ENCODE measurements at places on chromosomes 4 and X. TPM values are rescaled to one million over a fixed set of nuclear protein-coding genes. Genes with fewer than 3 reads are reported as not detected.

CCDC110 gene
- total RNA-seq: 18.5 TPM

UGT2B17 gene
- 0.87 TPM for total RNA-seq

STATH gene
- not detected for total RNA-seq

NOA1 gene
- total RNA-seq: 25.1 TPM

S100G gene
- not detected for total RNA-seq

SULT1E1 gene
- not detected for total RNA-seq

HPSE gene
- 0.32 TPM for total RNA-seq

GRCh38 chr4:144461906-144462305 is 184.1 kb upstream of the HHIP start:
- DNase-seq: no peak

GRCh38 chr4:168506014-168506413 is 9.2 kb downstream of the PALLD start:
- DNase-seq: no peak

DNA sequence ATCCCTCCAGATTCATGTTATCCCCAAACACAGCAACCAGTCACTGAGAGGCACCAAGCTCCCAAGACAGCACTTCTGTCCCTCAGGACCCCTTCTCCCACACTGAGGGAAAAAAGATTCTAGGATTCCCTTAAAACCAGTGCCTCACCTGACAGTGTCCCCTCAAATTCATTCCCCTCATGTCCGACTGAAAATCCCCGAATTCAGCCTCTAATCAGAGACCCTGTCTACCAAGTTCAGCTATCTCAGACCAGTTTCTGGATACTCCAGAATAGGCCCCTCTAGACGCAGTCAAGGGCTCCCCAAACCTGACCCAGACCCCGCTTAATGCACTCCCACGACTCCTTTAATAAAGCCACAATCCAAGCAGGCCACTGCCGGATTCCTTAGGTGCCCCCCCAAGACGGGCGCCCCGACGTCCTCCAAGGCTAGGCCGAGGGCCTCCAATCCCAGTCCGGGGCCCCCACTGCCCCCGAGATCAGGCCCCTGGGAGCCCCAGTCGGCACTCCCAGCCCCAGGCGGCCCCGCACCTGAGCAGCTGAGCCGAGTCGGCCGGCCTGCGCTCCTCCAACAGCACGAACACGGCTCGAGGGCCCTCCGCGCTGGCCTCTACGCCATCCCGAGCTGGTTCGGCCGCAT is 457 bp downstream of the TFE3 start:
- DNase-seq: no peak

- DNase-seq: no peak
Measured at GRCh38 chr4:11038926-11039325, 354.4 kb upstream of the CLNK start.

GRCh38 chr4:55868581-55869090 is 15.2 kb downstream of the EXOC1 start:
- no peak for DNase-seq

- DNase-seq: no peak
Measured at GRCh38 chr4:41146716-41147506, 67.4 kb downstream of the APBB2 start.

- DNase-seq: no peak
Measured at GRCh38 chr4:183291070-183291469, 29.0 kb downstream of the CLDN22 start.

- DNase-seq: no peak
Measured at GRCh38 chr4:84237008-84237407, 262.1 kb downstream of the NKX6-1 start.

GRCh38 chr4:81164623-81165416 is 50.2 kb downstream of the PRKG2 start:
- DNase-seq: no peak

GRCh38 chr4:10087152-10087791 is 29.3 kb downstream of the WDR1 start:
- DNase-seq: peak; percentile 16

- DNase-seq: no peak
Measured at GRCh38 chr4:77028246-77028645, 47.5 kb downstream of the CCNI start.

DNA sequence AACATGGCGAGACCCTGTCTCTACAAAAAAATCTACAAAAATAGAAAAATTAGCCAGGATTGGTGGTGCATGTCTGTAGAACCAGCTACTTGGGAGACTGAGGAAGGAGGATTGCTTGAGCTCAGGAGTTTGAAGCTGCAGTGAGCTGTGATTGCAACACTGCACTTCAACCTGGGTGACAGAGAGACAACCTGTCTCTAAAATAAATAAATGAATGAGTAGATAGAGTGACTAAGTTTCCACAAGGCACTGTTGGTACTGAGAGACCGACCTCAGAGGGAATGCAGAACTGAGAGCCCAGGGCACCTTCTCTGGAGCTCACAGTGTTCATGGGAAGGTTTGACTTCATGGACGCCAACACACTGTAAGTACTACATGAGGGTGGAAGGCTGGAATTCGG is 26.7 kb upstream of the ARSD start:
- DNase-seq: no peak

GRCh38 chr4:68954126-68954525 is 2.5 kb upstream of the UGT2A3 start:
- DNase-seq: no peak

DNA sequence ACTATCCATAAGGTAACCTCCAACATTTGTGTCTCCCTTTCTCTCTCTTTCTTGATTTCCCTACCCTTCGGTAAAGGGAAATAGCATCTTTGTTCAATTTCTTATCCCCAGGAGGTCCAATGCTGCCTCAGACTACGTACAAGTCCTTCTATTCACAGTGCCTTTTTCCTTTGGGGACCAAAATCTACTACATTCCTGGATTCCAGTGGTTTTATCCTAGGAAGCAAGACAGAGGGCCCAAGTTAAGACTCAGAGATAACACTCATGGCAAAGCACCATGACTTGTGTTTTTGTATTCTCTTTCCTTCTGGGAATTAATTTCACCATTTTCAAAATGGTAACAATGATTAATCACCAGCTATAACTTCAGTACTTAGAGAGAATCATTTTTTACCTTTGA is 10.6 kb downstream of the G3BP2 start:
- DNase-seq: no peak

DNA sequence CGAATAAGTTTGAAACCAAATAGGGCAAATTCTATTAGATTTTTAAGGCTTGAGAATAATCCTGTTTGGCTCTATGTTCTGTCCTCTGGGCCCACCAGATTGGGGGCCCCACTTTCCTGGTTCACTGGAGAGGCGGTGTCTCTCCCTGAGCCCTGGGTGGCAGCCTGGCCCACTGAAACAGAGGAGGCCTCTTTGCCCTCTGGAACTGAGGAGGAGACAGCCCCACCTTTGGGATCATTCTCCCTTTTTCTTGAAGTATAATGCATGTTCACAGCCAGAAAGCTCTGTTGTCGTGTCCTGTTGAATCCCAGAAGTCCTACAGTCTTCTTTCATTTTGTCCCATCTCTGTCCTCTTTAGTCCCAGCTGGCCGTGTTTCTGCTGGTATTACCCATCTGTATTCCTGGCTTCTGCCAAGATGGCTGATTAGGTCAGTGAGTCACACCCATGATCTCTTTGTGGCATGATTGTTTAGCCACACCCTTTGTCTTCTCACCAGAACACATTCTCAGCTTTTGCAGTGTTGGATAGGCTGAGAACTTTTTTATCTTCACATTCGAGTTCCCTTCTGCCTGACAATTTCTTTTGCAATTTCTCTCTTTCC is 8.1 kb upstream of the TBC1D25 start:
- no peak for DNase-seq

GRCh38 chr4:100016191-100016590 is 66.1 kb upstream of the H2AZ1 start:
- DNase-seq: no peak

GRCh38 chrX:84259868-84260267 is 71.9 kb upstream of the RPS6KA6 start:
- no peak for DNase-seq

GRCh38 chrX:108736509-108737479 is at the start of gene IRS4:
Gene IRS4 (minus strand): TSS chrX:108736563.
- peak; percentile 60 for DNase-seq

GRCh38 chr4:29002151-29002550 is 1718.0 kb upstream of the PCDH7 start:
- DNase-seq: no peak

DNA sequence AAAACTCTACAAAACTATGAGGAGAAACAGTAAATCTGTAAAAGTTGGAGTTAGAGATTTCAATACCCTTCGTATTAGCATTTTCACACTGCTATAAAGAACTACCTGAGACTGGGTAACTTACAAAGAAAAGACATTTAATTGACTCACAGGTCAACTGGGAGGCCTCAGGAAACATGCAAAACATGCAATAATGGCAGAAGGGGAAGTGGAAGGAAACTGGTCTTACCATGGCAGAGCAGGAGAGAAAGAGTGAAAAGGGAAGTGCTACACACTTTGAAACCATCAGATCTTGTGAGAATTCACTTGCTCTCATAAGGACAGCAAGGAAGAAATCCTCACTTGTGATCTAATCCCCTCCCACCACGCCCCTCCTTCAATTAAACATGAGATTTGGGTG is 949.9 kb downstream of the TECRL start:
- no peak for DNase-seq

All from pancreas (tissue), 10 donors.